ENCODE measurements at places on chromosomes 1 and 21.

DNA sequence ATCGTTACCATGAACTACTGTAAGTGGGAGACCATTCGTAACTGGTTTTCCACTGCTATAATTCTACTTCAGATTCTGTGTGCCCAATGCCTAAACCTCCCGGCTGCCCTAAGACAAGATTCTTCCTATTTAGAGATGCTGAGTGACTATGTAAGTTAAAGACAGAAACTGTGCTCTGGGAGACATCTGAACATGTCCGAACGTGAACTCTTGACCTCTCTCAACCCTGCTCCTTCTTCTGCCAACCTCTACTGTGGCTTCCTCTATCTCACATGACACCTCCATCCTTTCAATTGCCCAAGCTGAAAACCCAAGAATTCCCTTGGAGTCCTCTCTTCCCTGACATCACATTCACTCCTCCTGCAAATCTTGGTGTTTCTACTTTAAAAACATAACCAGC is 182.9 kb downstream of the AKT3 start:
- DNase-seq, result no peak

GRCh38 chr1:170537798-170538503 is 6.0 kb downstream of the GORAB start:
- no peak for DNase-seq

GRCh38 chr1:192527950-192528349 is 47.6 kb upstream of the RGS1 start:
- DNase-seq, result no peak

- no peak for DNase-seq
Observed at GRCh38 chr1:78755986-78756385, 106.4 kb downstream of the IFI44 start.

GRCh38 chr1:67294836-67295617 is 12.6 kb upstream of the IL12RB2 start:
- DNase-seq, result no peak

DNA sequence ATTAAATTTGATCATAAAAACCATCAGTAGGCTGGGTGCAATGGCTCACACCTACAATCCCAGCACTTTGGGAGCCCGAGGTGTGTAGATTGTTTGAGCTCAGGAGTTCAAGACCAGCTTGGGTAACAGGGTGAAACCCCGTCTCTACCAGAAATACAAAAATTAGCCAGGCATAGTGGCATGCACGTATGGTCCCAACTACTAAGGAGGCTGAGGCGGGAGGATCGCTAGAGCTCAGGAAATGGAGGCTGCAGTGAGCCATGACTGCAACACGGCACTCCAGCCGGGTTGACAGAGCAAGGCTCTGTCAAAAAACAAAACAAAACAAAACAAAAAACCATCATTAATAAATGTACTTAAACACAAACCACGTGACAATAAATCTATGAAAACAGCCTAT is 61.0 kb downstream of the ARID4B start:
- DNase-seq, result no peak

DNA sequence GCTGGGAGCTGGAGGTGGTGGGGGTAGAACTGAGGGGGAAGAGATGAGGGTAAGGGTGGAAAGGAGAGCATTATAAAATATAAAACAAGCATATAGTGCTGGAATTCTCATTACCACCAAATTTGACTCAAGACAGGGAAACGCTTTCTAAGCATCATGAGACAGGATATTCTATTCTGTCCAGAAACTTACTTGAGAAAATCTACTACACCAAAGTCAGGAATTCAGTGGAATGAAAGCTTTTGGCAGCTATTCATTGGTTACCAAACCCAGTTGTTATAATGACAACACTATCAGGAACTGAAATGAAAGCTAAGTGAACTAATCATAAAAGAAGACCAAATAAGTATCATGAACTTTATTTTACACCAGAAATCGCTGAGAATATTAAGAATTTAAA is 14.5 kb downstream of the AIDA start:
- DNase-seq, result no peak

- no peak for DNase-seq
Observed at GRCh38 chr1:234841281-234841680, 231.3 kb upstream of the IRF2BP2 start.

DNA sequence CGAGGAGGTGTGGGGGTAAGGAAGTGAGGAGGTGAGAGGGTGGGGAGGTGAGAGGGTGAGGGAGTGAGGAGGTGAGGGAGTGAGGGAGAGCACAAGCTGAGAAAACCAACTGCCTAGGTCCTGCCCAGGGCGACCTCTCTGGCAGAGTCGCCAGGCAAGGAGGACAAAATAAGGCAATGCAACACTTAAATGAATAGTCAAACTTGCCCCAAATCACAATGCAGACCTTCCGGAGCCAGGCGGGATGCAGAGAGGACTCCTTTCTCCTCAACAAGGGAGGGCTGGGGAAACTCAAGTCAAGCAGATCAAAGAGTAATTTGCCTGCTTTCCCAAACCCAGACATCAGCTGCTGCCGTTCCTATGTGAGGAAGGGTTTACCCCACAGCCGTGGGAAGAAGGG is 86.0 kb downstream of the CCDC185 start:
- DNase-seq, result no peak

GRCh38 chr1:209650454-209650853 is 1.8 kb downstream of the LAMB3 start:
- no peak for DNase-seq

DNA sequence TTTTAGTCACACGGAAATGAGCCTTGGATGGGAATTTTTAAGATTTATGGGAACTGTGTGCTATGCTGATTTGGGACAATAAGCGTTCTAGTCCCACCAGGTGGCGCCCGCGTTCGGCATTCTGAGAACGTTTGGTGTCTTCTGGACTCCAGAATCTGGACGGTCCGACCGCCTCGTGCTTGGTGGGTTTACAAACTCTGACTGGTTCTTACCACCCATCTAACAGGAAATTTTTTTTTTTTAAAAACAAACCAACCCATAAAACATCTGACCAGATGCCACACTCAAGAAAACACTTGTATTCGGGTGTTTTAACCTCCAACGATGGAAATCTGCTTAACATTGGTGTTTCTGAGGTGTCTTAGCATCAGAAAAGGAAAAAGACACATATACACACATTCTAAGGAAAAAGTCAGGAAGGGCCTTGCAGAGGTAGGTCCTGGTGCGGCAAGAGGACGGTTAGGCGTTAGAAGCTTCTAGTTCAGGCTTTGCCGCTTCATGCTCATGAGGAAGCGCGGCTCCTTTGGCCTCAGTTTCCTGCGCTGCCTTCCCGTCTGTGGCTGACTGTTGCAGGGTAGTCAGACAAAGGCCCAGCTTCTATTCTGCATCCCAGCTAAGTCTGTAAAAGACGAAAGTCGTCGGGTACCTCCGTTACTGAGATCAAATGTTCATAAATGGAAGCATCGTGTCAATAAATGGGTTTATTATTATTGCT is 814 bp upstream of the DYRK3 start:
- DNase-seq, result peak; percentile 92

DNA sequence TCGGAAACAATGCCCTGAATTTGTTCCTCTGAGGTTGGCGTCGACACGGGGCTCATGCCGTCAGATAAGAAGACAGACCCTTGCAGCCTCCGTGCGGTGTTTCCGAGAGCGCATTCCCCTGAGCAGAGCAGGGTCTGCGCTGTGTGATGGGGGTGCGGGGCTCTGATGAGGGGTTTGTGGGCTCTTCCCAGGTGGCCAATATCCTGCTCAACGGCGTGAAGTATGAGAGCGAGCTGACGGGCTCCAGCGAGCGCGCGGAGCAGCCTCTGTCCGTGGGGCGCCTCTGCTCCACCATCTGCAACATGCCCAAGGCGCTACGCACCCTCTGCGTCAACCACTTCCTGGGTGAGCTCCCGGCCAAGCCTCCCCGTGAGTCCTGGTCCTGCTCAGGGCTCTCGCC is 17.3 kb downstream of the SLC45A1 start:
- DNase-seq, result no peak

GRCh38 chr1:33721301-33721815 is 142.5 kb upstream of the HMGB4 start:
- no peak for DNase-seq

GRCh38 chr1:108079440-108080025 is 114.6 kb upstream of the VAV3 start:
- no peak for DNase-seq

DNA sequence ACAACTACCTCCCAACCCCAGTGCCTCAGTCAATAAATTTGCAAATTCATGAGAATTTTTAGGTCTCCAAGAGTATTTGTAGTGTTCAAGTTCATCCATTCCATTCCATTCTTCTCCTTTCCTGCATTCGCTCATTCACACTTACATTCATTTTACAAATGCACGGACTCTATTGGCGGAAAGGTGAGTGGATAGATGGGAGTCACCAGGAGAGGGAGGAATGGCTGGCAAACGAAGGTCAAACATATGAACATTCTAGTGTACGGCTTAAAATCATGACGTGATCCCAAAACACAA is 2.5 kb downstream of the LORICRIN start:
- no peak for DNase-seq

DNA sequence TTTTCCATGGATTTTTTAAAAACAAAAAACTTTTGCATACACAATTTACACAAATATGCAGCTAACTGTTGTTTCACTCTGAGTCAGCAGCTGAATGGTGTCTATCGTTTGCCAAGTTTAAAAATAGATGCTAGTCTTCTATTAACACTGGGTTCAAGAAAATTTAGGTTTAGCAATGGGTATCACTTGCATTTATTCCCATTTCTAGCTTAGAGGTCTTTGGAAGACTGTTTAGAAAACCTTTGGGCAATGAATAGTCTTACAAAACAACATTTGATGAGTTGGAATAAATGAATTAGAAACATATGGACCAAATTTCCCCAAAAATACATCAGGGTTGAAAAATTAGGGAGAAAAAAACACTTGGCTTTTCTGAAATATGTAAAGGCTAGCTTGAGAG is 165.8 kb downstream of the LYPLAL1 start:
- DNase-seq, result no peak

GRCh38 chr1:221939607-221940006 is 197.7 kb upstream of the DUSP10 start:
- DNase-seq, result peak; percentile 73

- DNase-seq, result peak; percentile 77
Observed at GRCh38 chr1:205359771-205360565, 3.2 kb upstream of the KLHDC8A start.

- no peak for DNase-seq
Observed at GRCh38 chr1:30751830-30752650, 5.5 kb downstream of the LAPTM5 start.

Measured in NCI-H2081 (cell line).